ENCODE measurements at places on chromosomes 1 and 21. TPM values are rescaled to one million over a fixed set of nuclear protein-coding genes. Genes with fewer than 3 reads are reported as not detected.

- DNase-seq = no peak
Measured at GRCh38 chr1:4140241-4140640, 240.2 kb upstream of the C1orf174 start.

- no peak for DNase-seq
Measured at GRCh38 chr1:232705815-232706575, 76.1 kb upstream of the SIPA1L2 start.

- no peak for DNase-seq
Measured at GRCh38 chr1:208157769-208158168, 86.4 kb downstream of the PLXNA2 start.

- no peak for DNase-seq
Measured at GRCh38 chr1:32431736-32432400, 33.0 kb upstream of the ZBTB8B start.

GRCh38 chr1:89489047-89489729 lies 35.4 kb upstream of the LRRC8B start:
- DNase-seq = no peak

DNA sequence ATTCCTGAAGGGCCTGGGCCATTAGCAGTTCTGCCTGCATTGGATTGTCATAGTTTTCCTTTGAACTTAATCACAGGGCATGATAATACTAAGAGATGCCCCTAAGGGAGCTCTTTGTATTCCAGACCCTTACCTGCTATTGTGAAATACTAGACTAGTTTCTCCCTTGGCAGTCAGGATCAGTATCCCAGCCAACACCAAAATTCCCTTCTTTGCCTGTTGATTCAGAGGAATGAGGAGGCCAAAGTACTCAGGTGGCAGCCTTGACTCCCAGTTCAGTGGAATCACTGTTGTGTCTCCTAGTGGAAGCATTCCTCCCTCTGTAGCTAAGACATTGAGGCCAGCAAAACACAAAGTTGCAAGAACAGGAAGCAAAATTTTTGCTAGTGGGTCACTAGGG lies 20.7 kb downstream of the SLAMF7 start:
- no peak for DNase-seq

GRCh38 chr1:226525750-226526149 lies 22.8 kb upstream of the STUM start:
- no peak for DNase-seq

DNA sequence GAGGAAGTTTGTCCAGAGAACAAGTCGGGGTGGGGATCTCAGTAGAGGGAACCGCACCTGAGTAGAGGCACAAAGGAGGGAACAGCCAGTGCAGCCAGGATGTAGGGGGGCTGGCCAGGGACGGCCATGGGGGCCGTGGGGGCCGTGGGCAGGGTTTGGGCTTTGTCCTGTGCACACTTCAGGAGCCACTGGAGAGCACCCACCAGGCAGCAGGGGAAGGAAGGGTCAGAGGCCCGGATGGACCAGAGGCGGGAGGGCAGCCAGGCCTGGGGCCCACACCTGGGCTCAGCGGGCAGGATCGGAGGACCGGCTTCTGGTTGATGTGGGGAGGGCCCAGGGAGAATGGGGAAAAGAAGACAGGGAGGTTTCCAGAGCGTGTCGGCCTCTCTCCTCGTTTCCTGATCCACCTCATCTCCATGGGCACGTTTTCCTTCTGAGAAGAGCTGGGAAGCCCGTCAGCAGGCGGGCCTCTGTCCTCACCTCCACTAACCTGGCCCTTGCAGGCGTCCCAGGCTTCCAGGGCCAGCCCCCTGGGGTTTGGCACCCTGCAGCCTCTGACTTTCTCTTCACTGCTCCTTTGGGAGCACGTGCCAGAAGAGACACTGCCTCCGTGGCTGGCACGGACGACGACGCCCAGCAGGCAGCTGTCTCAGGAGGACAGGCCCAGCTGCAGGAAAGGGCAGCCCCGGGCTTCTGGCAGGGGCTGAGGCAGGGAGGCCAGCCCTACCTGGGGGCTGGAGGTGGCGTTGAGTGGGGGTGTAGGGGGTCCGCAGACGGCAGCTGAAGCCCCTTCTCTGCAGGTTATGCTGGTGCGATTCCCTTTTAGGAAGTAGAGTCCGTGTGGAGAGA lies 16.8 kb upstream of the PDXK start:
- no peak for DNase-seq

DNA sequence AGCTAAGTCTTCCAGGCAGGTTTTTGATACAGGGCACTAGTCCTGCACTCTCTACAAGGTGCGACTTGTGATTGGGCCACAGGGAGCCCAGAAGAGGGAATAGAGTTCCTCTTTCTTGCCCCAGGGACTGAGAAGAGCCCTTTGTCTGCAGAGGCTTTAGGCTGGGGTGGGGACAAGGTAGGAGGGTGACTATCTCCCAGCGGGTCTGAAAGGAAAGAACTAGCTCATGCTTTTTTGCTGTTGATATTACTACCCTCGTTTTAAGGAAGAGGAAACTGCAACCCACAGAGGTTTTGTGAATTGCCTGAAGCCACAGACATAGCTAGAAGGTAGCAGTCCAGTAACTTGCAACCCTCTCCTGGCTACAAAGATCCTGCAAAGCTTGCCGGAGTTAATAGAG lies 615.2 kb downstream of the MATN1 start:
- no peak for DNase-seq

DNA sequence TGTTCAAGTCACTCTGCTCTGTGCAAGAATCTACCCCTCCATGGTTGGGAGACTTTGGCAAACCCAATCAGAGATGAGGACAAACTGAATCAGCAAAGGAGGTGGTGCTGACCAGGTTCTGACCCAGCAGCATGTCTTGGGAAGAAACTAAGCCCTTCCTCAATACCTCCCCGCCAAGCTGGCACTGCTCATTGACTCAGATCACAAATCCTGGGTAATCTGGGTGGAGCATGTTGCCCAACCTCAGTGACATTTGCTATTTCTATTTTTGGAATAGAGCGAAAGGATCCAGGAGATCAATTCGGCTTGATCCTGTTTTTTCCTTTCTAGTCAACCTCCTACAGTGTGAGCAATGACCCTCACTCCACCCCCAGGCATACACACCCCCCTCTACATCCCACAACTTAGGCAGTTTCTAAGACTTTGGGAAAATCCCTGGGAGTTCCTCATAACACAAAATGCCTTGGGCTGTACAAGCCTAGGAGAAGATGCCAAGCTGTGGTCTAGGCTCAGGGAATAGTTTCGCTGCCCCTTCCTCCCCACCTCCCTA lies 166.8 kb upstream of the KCNJ6 start:
- DNase-seq = no peak

GRCh38 chr1:37922767-37923550 lies 23.9 kb downstream of the INPP5B start:
- DNase-seq = no peak

- no peak for DNase-seq
Measured at GRCh38 chr1:13461977-13462376, 51.7 kb downstream of the PRAMEF20 start.

DNA sequence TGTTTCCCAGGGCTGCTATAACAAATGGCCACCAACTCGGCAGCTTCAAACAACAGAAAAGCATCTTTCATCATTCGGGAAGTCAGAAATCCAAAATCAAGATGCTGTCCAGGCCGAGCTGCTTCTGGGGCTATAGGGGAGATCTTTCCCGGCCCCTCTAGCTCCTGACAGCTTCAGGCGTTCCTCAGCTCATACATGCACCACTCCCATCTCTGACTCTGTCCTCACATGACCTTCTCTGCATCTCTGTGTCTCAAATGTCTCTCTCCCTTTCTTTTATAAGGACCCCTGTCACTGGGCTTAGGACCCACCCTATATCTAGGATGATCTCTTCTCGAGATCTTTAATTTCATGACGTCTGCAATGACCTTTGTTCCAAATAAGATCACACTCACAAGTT lies 13.8 kb upstream of the NPPB start:
- DNase-seq = no peak

- DNase-seq = no peak
Measured at GRCh38 chr1:201013991-201014815, 9.3 kb downstream of the KIF21B start.

DNA sequence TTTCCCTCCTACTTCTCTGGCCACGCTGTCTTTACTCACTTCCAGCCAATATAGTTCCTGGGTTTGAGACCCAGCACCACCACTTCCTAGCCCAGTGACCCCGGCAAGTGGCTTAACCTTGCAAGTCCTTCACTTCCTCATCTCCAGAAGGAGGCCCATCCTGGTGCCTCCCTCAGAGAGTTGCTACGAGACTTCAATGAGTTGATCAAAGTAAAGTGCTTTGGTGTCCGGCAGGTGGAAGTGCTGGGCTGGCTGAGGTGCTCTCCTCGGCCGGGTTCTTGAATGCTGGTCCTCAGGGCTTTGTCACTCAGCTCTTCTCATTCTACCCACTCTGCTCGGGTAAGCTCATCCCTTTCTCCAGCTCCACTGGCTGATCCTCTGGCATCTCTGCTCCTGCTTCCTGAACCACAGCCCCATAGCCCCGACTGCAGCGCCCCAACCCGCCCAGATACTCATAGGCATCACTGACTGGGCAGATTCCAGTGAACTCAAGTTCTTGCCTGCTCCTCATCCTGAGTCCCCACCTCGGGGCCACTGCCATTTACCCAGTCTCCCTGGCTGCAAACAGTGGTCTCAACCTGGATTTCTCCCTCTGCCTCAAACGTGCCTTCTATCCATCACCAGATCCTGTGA lies 75.8 kb upstream of the WNT4 start:
- no peak for DNase-seq

DNA sequence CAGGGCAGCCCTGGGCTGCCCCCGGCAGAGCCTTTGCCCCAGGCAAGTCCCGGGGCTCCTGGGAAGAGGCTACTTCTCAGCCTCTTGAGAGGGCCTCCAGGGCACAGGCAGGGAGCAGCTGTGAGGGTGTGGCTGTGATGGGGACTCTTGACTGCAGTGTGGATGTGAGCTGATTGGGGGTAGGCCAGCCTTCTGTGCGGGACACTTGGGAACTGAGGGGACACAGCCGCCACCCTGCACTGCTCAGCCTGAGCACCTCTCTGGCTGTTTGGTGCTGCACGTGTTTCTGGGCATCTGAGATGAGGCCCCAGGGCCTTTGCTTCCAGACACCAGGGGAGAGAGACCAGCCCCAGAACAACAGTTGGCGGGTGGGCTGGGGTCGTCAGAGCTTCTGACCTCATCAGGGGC lies 62.1 kb downstream of the SKI start:
- peak; percentile 11 for DNase-seq

- no peak for DNase-seq
Measured at GRCh38 chr1:175129997-175130648, 62.5 kb downstream of the KIAA0040 start.

- no peak for DNase-seq
Measured at GRCh38 chr1:221778535-221779142, 36.8 kb upstream of the DUSP10 start.

The NVL gene
- total RNA-seq = 45.0 TPM

The C1orf53 gene
- total RNA-seq = 21.2 TPM

The GJB3 gene
- 0.74 TPM for total RNA-seq

The RNF223 gene
- total RNA-seq = not detected

The NBPF10 gene
- total RNA-seq = 0.62 TPM

The PTPN7 gene
- not detected for total RNA-seq

The NLRP3 gene
- 0.24 TPM for total RNA-seq

The OR10R2 gene
- total RNA-seq = not detected
